Inflammatory macrophage (primary cell): ENCODE measurements at places on chromosomes 7 and 10.

DNA sequence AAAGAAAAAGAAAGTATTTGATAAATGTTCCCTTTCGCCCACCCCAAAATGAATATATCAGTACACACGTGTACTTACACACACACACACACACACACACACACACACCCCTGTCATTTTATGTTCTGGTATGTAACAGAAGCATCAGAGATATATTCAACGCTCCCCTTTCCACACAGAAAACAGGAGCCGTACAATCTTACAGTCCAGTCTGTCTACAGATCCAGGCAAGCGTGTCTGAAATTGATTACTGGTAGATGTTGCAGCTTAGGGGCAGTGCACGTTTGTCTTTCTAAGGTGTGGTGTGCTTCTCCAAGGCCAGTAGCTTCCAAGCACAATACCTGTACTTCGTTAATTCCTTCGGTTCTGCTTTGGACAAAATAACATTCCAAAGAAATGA is 143.7 kb upstream of the RNF32 start:
- DNase-seq: no peak

DNA sequence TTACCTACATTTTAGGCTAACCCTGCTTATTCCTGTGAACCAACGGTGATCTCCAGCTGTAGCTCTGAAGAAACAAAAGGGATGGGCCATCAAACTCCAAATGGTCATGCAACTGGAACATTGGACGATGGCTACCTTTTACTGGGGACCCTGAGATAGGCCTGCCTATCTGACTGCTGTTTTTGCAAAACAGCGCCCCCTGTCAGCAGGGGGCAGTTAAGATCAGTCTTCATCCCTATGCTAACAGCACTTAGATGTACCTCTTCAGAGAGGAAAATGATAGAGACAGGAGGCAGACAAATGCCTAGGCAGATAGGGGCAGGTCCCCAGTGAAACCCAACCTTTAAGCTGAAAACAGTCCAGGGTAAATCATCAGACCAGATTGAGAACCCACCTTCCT is 1085.4 kb upstream of the SORCS1 start:
- no peak for DNase-seq

DNA sequence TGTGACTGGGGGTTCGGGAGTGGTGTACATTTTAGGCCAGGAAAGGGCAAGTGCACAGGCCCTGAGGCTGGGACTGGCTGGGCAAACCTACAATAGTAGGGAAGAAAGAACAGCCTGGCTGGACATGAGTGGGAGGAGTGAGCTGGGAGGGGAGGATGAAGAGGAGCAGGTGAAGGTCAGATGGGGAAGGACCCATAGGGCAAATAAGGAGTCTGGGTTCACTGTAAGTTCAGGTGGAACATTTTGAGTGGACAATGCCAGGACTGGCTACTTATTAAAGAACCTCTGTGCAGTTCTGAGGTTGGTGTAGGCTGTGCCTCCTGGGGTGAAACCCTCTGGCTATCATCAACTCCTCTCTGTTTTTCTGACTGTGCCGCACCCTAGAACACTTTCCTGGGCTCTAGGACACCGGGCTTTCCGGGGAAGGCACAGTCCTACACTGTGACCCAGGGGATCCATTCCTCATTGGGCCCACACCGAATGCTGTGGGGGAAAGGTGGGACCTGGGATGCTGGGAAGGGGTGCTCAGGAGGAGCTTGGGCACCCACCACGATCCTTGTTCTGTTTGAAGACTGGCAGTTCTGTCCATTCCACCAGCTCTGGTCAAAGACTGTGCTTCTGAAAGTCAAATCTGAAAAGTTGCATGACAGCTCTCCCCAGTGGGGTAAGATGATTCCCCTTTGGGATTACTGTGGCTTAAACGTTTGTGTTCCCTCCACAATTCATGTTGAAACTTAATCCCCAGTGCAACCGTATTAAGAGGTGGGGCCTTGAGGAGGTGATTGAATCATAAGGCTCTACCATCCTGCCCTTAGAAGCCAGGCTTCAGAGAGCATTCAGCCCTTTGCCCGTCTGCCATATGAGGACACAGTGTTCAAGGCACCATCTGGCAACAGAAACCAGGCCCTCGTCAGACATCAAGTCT is 4.0 kb upstream of the MMP21 start:
- no peak for DNase-seq

DNA sequence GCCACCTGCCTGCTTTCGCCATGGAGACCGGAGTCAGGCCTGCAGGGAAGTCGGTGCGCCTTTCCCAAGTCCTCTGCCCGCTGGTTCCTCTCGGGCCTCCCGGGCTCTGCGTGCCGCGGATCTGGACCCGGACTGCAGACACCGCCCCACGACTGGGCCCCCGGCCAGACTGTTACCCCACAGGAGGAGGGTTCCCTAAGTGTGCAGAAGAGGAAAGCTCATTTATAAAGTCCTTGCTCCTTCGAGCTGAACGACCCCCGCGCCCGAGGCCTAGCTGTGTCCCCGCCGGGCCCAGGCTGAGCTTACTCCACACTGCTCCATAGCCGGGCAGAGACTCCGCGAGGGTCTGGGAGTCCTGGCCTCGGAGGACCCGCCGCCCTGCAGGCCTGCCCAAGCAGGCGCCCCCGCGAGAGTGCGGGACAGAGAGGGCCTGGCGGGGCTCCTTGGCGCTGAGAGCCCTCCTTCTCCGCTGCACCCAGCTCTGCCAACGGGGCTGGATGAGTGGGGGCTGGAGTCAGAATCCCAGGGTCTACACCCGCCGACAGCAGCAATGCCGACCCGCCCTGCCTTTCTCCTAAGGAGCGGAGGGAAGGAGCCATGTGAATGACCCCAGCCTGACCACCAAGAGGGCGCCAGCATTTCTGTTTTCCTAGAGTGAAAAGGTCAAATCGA is 8.3 kb downstream of the EN2 start:
- no peak for DNase-seq

DNA sequence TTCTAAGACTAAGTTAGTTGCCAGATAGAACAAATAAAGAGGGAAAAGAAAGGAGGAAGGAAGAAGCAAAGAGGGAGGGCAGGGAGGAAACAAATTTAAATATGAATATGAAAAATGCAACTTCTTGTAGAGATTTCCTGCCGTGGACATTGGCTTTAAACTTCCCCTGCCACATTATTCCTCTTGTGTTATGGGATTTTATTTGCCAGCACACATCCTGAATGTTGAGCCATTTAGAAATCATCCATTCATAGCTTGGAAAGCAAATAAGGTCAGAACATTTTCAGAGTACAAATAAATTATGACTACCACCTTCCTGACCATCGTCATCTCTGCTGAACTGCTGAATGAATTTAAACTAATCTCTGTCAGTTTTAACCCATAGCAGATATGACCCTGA is 911.9 kb upstream of the LRRN3 start:
- no peak for DNase-seq

- no peak for DNase-seq
Measured at GRCh38 chr7:17279061-17279460, 19.4 kb upstream of the AHR start.

DNA sequence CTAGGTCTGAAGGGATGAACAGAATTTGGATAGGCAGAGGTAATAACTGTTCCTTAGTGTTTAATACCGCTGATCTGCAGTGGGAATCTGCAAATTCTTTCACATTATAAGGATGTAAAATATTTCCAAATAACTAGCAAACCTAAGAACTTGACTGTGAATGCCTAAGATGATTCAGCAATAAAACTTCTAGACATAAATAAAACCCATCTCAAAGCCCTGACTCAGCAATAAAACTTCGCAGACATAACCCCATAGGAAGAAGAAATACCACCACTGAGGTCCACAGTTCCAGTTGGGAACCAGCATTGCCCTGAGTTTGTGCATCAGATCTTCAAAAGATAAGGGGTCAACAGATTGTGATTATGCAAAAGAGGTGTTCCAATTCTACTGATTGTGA is 354.2 kb downstream of the GFRA1 start:
- DNase-seq: no peak

DNA sequence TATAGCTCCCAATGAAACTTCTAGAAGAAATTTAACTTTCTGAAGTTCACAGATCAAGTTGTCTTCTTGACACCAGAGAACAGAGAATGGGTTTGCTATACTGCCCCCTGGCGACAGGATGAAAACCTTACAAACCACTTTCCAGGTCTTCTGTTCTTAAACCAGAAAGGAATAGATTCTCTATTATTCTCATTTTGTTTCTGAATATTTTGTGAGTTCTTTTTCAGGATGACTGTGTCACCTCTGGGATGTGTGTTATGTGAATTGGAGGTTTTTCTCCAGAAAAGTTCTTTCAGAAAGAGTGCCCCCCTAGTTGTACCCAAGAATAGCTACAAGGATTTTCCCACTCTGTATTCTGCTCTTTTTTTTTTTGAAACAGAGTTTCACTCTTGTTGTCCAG is 6.3 kb downstream of the IFT22 start:
- peak; percentile 65 for DNase-seq
